DMS153 (cell line): ENCODE measurements at places on chromosomes 16 and 17.
A peak's percentile ranks its signal among the peaks of the same experiment; 100 is the strongest.

DNA sequence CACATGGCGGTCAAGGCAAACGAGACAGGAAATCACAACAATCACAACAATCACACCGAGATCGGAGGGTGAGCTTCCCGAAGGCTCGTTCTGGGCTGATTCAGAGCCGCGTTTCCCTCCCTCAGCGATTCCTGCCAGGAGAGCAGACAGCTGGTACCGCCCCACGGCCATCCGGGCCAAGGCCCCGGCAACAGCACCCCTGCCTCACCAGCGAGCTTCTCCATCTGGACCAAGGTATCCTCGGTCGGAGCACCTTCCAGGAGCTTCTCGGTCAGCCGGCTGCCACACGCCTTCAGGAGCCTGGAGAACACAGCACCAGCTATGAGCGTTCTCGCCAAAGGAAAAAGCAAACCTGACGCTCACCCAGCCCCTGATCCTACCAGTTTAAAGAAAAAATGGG lies 15.2 kb upstream of the PLD6 start:
- no peak for DNase-seq

- peak; percentile 33 for DNase-seq
These were observed 138.1 kb downstream of the TRIM37 start for GRCh38 chr17:58968426-58969061.

DNA sequence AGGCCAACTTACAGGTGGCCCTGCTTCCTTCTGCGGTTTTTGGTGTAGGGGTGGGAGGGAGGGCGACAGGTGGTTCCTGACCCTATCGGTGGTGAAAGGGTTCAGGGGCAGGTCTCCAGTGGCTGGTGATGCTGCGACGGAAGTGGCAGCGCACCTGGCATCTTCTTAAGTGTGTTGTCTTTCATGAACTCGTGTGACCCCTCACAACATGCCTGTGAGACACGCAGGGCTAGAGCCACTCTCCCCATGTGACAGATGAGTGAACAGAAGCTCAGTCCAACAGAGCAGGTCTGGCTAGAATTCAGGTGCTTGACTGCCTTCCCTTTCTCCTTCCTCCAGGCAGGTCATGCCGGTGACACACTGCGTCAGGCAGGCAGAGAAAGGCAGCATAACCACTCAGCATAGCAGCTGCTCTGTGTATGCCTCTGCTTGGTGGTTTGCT lies 8.0 kb downstream of the TNFAIP1 start:
- no peak for DNase-seq

DNA sequence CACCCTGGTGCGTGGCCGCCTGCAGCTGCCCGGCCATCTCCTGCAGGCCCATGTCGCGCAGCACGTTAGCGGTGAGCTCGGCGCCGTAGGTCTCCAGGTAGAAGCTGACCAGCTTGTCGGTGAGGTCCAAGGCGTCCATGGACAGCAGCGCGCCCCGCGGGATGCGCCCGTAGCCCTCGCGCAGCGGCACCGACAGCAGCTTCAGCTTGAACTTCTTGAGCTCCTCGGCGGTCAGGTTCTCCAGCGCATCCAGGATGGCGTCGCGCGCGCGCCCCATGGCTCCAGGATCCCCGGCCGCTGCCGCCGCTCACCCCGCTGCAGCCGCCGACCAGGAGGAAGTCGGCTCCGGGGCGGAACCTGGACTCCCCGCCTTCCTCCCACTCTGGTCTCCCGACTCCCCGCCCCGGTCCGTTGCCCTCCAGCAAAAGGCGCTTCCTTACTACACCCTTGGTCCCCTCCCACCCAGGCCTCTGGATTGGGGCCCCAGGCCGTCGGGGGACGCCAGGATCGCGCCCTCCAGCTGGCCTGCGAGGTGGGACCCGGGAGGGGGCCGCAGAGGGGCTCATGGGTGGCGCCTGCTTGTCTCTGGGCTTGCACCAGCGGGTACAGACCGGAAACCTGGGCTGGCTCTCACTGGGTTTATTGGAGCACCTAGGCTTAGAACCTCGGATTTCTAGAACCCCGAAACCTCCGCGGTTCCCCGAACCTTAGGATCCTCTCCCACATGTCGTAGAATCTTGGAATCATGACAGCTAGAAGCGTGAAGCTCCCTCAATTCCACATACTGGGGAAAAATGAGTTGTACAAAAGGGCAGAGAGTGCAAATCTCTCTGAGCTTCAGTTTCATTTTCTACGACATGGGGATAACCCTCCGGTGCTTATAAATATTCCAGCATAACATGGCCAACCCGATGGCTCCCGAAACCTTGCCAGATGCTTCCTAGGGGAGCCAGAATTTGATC lies at the start of gene PYCARD:
Gene PYCARD, minus strand, starts transcription at position 347 of the 962 bp plus-strand sequence. Its CDS starts 70 bp downstream, at position 277.
- DNase-seq = no peak

DNA sequence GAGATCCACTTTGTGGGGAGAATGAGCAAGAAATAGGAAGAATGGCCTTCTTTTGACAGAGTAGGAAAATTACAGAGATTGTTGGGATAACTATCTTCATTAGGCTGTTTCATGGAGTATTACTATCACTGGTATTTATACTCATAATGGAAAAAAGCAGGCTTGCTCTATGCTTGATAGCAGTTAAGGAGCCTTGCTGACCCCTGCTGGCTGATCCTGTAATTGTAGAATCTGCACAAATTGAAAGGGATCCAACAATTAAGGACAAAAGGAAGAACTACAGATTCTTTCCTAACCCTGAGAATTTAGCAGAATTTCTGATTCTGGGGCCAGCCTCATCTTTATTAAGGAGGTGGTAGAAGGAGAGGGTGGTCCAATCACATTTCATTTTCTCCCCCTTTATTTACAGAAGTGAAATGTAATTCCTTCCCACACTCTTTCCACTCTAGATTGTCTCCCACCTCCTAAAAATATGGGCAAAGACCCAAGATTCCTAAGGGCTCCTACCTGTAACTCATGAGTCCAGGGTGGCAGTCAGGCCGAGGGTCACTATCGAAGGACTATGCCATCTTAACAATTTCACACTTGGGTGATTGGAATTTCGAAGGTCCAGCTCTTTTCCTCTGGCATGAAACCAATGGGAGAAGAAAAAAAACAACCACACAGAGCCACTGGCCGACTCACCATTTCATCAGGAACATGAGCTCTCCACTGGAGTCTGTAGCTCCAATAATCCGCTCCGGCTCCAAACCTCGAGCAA lies 26.3 kb downstream of the NFE2L1 start:
- peak; percentile 62 for DNase-seq

- no peak for DNase-seq
These were observed 109.2 kb upstream of the NACA2 start for GRCh38 chr17:61700252-61700651.

- peak; percentile 45 for DNase-seq
These were observed 45.4 kb downstream of the CLEC19A start for GRCh38 chr16:19330841-19331397.

GRCh38 chr16:84670063-84670462 lies 21.8 kb downstream of the KLHL36 start:
- DNase-seq = no peak

DNA sequence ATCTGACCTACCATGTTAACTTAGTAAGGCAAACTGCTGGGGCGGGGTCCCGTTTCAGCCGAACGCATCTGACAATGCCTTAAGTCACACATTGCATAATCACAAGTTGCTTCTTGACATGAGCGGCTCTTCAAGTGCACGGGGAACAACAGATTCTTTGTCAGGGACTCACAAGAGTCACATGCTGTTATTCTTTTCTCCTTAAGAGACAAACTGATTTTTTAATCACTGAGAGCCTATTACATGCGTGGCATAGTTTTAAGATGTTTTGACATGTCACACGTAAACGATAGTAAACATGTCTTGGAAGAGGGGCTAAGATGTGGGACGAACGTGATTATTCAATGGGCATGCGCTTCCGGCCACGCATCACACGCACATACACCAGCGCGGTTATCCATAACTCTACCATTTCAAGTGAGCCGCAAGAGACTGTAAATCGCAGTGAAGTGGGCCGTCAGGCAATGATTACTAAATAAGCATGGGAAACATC lies 63.4 kb downstream of the ADCY9 start:
- DNase-seq = peak; percentile 67
